ENCODE measurements at places on chromosomes 2 and 18. TPM values are rescaled to one million over a fixed set of nuclear protein-coding genes. Genes with fewer than 3 reads are reported as not detected.

RGPD3 gene
- 0.16 TPM for total RNA-seq

DNA sequence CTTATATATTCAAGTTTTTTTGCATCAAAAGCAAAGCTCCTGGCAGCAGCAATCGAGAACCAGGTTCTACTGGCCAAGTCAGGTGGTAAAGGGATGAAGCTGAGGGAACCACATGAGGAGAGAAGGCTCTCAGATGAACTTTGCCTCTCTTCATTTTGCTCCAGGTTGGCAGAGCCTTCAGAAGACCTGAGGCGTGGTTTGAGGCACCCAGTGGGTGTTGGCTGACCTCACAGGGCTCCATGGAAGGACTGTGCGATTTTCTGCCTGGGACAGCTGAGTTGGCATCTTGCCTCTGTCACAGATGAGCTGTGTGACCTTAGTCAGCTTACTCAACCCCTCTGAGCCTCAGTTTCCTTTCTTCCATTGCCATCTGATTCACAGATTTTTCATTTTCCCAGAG lies 89.0 kb downstream of the INSIG2 start:
- no peak for DNase-seq

- DNase-seq, result no peak
Measured at GRCh38 chr2:185640588-185640987, 98.0 kb upstream of the FSIP2 start.

DNA sequence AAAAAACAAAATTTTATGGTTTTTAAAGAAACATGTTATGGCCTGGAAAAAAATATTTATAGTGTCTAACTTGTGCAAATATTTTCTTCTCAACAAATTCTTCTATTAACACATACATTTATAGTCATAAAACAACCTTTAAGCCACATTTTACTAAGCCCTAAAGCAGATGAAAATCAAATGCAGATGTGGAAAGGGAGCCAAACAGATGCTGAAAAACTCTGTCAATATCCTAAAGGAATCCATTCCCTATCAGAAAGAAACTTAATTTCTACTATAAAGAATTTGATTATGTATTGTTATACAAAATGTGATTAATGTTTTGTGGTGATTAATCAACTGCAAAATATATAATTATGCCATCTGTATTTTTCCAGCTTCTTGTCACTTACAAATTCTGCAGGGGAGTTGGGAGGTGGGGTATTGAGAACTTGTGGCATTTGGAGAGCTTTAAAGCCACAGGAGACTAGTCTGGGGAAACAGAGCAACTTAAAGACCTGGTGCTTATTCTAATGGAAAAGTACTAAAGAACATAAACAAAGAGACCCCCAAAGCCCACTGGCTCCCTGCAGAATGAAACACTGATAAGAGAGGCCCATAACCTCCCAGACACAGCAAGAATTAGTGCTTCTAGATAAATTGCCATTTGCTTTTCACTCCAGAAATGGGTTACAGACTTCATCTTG lies 1721.0 kb upstream of the PIK3C3 start:
- no peak for DNase-seq

GRCh38 chr18:61815885-61816470 lies 76.8 kb downstream of the RNF152 start:
- DNase-seq, result no peak

- no peak for DNase-seq
Measured at GRCh38 chr18:21550510-21550970, 50.0 kb downstream of the ESCO1 start.

- DNase-seq, result no peak
Measured at GRCh38 chr2:199370150-199370780, 87.5 kb downstream of the SATB2 start.

DNA sequence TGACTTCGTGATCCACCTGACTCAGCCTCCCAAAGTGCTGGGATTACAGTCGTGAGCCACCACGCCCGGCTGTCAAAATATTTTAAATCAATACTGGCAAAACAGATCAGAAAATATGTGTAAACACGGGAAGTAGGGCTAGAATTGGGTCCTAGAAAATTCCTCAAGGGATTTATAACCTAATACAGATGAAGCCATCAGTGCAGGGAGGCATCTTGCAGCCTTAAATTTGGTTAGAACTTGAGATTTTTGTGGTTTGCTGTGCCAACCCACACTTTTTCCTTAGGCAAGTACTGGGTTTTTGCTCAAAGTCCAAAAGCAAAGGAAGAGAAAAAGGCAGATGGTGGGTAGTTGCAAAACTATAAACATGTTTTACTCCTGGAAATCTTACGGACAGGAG lies 33.7 kb upstream of the NFE2L2 start:
- DNase-seq, result no peak

- no peak for DNase-seq
Measured at GRCh38 chr2:152529420-152530115, 187.7 kb downstream of the PRPF40A start.

- no peak for DNase-seq
Measured at GRCh38 chr2:76310894-76311633, 600.3 kb upstream of the GCFC2 start.

DNA sequence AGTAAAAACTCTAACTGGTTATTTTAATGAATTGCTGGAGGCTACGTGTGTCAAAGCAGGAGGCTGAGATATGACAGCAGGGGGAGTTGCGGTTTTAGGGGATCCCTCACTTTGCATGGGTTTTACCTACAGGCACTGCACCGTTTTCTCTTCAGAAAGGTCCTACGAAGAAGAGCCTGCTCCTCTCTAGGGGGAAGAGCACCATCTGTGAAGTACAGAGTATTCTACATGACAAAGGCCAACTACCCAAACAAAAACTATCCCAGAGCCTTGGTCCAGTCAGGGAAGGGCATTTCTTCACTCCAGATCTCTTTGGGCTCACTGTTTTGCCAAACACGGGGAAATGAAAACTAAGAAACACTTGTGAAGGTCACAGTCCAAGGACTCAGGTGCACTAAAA lies 696.7 kb upstream of the SOX11 start:
- no peak for DNase-seq

DNA sequence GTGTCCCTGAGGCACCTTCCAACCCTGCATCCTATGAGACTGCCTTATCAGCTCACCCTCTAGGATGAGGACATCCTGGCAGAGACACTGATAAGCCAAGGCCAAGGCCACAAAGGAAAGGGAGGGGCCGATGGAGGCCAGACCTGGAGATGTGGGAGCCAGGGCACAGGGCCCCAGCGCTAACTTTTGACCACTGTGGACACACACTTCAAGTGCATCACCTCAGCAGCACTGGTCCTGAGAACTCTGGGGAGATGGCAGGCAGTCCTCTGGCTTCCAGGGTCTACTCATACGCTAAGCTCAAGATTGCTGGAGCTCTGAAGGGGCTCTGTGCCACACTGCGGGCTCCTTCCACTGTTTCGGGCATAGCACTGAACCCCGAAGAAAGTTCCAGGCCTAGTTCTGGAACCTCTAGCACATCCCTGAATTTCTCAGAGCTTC lies 100.2 kb upstream of the ID2 start:
- no peak for DNase-seq

TMEM131 gene
- 51.6 TPM for total RNA-seq

Data from naive thymus-derived CD8-positive, alpha-beta T cell (primary cell).